ENCODE measurements at places on chromosomes 16 and 17. TPM values are rescaled to one million over a fixed set of nuclear protein-coding genes. Genes with fewer than 3 reads are reported as not detected.

PDILT gene
- total RNA-seq, result 5.8 TPM

C1QTNF1 gene
- 9.1 TPM for total RNA-seq

HEXD gene
- 90.9 TPM for total RNA-seq

ASIC2 gene
- total RNA-seq, result 0.81 TPM

MT1G gene
- total RNA-seq, result 11.5 TPM

ATAD5 gene
- 10.2 TPM for total RNA-seq

HBM gene
- total RNA-seq, result 3.7 TPM

FOXL1 gene
- total RNA-seq, result 5.9 TPM

TLCD2 gene
- total RNA-seq, result 2.0 TPM

MYH11 gene
- 271 TPM for total RNA-seq

CMTM1 gene
- 47.5 TPM for total RNA-seq

KCNH6 gene
- total RNA-seq, result 0.79 TPM

ANKRD13B gene
- 59.8 TPM for total RNA-seq

ZNF764 gene
- total RNA-seq, result 21.9 TPM

MLX gene
- 27.6 TPM for total RNA-seq

ABI3 gene
- total RNA-seq, result 0.87 TPM

SLC5A11 gene
- 1.3 TPM for total RNA-seq

SNAI3 gene
- 3.0 TPM for total RNA-seq

SRL gene
- total RNA-seq, result 1.5 TPM

TBC1D28 gene
- 14.8 TPM for total RNA-seq

CD300LB gene
- 0.99 TPM for total RNA-seq

IRX3 gene
- total RNA-seq, result 1.2 TPM

ACBD4 gene
- 9.1 TPM for total RNA-seq

TPSD1 gene
- total RNA-seq, result 1.1 TPM

ADAT1 gene
- total RNA-seq, result 104 TPM

NPB gene
- 22.7 TPM for total RNA-seq

PARD6A gene
- 30.0 TPM for total RNA-seq

CLDN7 gene
- total RNA-seq, result 4.5 TPM

CXCL16 gene
- 53.0 TPM for total RNA-seq

IL17C gene
- total RNA-seq, result 0.99 TPM

KRT31 gene
- not detected for total RNA-seq

TOP3A gene
- 97.9 TPM for total RNA-seq

PERCC1 gene
- total RNA-seq, result 0.71 TPM

ZNF594 gene
- total RNA-seq, result 31.3 TPM

BRICD5 gene
- 66.5 TPM for total RNA-seq

FOXN1 gene
- total RNA-seq, result 0.50 TPM

DNAH9 gene
- total RNA-seq, result 15.4 TPM

TEX14 gene
- total RNA-seq, result 27.7 TPM

HBZ gene
- 9.0 TPM for total RNA-seq

NUP93 gene
- 94.2 TPM for total RNA-seq

SLC16A11 gene
- 2.0 TPM for total RNA-seq

PMFBP1 gene
- 33.5 TPM for total RNA-seq

TBC1D10B gene
- total RNA-seq, result 60.5 TPM

TM4SF5 gene
- total RNA-seq, result 1.5 TPM

KCNJ2 gene
- 0.79 TPM for total RNA-seq

SLC13A5 gene
- total RNA-seq, result 3.3 TPM

PEX12 gene
- 13.6 TPM for total RNA-seq

All from testis (tissue), 5 donors.